ENCODE measurements at places on chromosomes 6 and 20.

DNA sequence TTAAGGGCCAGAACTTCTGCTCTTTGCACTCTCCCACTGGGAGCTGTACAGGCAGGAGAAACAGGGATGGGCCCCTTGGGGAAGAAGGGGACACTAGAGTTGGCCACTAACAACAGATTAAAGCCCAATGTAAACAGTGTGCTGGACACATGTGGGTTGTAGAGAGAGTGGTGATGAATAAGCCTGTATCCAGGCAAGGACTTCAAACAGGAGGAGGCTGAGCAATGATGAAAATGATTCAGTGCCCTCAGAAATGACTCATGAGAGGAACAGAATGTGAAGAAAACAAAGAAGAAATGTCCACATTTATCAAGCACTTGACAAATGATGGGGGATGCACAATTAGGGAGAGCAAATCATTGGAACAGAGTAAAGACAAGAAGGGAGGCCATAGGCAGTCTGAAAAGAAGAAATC lies 242.3 kb downstream of the TBX18 start:
- DNase-seq = no peak

- DNase-seq = no peak
These were observed 207.7 kb upstream of the DTNBP1 start for GRCh38 chr6:15870333-15871043.

DNA sequence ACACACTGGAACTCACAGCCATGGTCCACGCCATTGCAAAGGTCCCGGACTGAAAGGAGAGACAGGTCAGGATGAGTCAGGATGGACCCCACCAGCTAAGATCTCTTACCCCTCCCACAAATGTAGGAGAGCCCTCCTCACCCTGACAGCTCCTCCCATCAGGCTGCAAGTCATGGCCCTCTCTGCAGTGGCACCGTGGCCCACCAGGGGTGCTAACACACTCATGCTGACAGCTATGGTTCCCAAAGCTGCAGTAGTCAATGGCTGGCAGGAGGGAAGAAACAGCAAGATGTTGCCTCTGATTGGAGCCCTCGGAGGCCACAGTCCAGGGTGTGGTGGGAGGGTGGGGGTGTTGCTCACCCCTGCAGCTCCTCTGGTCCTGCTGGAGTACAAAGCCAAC lies 5.7 kb upstream of the RBPJL start:
- DNase-seq = no peak

GRCh38 chr6:85675030-85675819 lies 32.5 kb upstream of the SYNCRIP start:
- no peak for DNase-seq

DNA sequence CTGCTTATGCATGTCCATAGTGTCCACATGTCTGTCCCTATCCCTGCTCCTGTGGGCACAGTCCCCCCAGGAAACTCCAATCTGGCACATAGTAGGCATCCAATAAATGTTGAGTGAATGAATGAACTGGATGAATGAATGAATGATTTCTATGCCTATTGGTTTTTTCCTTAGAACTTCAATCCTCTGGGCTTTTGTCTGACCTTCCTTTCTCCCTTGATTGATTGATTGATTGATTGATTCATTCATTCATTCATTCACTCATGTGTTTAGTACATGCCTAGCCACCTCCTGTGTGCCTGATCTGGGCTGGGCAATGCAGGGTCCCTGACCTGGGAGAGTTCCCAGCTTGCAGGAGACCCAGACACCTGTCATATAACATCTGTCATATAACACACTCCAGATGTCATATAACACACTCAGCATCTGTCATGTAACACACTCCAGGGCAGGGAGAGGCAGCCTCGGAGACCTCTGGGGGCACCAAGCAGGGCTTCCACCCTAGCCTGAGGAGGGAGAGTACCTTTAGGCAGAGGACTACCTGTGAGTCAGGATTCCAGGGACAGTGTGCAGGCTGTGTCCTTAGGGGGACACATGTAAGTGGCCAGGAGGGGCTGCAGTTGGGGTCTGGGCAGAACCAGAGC lies 17.9 kb downstream of the VSTM2L start:
- DNase-seq = no peak

DNA sequence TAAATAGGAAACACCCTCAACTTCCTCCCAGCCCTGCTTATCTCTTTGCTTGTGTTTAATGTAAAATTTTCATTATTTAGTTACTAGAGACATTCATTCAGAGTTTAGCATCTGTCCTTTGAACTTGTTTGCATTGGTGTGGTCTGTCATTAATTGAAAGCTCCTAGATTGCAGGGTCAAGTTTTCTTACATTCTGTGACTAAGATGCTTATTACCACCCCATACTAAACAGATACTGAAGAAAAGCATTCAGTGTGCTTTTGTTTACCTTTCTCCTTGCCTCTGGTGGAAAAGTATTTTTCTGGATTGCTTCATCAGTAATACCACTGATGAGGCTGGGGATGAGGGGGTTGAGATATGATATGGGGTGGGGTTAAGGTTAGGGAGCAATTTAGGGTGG lies 199.0 kb downstream of the SAMD5 start:
- DNase-seq = no peak

DNA sequence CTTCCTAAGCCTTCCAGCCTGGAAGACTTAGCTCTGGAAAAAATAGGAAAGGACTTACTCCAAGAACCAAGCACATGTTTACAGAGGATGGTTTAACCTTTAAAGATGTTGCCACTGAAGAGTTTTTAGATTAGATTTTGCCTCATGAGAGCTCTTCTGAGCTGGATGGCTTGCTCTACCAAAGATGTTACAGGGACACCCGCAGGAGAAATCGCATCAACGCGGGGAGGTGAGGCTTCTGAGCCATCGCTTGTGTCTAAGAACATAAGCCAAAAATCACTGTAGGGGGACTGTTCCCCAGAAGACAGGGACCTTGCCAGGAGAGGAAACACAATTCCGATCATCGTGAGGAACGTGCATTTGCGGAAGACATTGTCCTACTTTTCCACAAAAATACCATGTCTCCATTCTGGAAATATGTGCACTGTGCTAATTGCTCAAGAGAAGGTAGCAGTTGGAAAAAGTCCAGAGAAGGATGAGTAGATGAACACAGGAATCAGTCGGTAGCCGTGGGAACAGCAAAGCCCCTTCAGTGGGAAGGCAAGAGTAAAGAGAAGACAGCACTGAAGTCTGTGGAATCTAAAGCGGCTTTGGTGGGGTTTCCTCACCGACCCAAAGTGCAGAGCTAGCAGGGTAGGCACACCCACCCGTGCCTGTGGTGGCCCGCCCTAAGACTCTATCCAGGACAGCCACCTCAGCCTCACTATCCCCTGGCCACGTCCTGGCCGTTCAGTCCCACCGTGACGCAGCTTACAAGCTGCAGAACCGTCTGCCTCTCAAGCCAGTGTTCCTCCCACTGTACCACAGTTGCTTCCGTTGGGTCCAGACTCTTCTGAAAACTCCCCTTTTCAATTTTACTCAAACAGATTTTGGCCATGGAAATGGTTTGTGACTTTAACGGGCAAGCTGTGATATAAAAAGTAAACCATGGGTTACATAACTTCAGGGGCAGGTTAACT lies 334.8 kb downstream of the NRN1 start:
- DNase-seq = no peak

DNA sequence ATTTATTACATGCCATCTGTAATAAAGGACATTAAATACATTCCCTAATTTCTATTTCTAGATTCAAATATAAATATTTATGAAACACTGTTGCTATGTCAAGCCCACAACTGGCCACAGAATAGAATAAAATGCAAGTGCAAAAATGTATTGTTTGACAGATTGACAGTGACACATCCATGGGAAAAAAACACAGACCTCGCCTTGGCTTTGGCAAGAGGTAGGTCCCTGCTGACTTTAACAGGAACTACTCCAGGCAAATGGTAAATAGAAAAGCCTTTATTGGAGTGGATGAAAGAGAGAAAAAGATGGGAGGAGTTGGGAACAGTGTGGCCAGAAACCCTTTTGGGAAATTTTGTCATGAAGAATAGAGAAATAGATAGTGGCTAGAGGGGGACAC lies 622.9 kb downstream of the UTRN start:
- DNase-seq = no peak

- DNase-seq = no peak
These were observed 230.7 kb downstream of the CBLN4 start for GRCh38 chr20:55774628-55775027.

DNA sequence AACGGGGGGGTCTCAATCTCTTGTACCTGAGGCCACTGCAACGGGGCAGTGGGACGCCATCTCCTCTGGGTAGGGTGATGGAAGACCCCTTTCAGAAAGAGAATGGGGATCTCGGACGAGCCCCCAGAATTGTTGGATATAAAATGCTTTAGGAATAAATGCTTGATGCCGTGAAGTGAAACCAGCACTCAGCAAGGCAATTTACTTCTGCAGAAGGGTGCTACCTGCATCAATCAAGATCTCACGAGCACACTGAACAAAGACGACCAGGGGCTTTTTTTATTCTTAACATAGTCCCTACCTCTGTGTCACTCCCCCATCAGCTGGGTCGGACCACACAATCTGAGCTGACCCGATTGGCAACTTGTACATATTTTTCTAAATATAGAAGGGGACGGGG lies 203.6 kb upstream of the TBX18 start:
- no peak for DNase-seq

DNA sequence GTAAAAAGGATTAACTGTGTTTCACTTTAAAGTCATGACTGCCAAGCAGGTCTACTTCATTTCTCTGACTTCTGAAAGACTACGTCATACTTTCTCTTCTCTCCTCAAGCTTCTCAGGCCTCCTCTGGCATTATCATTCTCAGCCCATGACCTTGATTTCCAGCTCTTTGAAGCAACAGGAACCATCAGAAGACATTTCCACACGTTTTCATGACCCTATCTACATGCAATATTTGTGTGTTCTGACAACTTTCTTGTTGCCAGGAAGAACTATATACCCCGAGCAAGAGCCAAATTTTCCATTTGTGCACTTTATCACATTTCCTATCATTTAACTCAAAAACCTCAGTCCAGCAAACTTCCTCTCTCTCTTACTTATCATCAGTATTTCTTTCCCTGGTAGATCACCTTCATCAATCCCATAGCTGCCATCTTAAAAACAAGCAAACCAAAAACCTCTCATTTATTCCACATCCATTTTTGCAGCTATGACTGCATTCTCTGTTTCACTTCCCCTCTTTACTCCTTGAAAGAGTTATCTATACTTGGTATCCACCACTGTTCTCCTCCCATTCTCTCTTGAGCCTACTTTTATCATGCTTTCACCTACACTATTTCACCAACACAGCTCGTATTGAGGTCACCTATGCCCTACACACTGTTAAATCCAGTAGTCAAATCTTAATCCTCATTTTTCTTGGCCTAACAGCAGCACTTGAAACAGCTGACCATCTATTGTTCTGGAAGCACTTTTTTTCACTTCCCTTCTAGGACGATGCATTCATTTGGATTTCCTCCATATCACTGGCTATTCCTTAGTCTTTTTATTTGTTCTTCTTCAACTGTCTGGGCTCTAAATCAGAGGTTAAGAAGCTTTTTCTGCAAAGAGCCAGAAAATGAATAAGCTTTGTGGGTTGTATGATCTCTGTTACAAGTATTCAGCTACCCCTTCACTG lies 47.1 kb downstream of the STX7 start:
- DNase-seq = no peak

- DNase-seq = no peak
These were observed 4.0 kb upstream of the CST1 start for GRCh38 chr20:23754731-23755130.

GRCh38 chr6:47197682-47198640 lies 111.7 kb downstream of the TNFRSF21 start:
- DNase-seq = no peak

DNA sequence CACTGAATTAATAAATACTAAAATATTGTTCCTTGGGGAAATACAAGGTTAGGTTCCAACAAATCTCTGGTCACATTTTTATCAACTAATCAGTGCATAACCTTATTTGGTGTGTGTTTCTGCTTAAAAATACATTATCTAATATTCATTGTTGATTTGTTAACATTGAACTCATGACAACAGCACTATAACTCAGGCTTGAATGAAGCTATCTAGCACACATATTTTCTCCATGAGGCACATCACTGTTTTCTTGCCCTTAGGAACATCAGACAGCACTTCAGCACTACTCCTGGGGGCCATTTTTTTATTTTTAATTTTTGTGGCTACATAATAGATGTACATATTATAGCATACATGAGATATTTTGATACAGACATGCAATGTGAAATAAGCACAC lies 277.2 kb upstream of the NT5E start:
- DNase-seq = no peak

DNA sequence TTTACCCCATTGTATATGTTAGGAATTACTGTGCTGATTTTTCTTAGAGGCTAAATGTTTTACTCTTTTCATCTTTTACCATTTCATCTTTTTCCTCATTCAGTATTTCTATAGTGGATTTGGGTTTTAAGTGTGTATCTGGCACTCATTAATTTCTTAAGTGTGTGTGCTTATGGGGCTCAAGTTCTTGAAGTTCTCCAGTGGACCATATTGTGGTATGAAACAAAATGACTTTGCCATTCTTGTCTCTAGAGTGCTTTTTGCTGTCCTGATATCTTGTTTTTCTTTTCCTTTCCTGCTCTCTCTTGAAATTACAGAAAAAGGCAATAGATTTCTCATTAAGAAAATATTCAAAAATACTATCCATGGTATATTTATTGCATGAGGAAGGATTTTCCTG lies 123.1 kb downstream of the ARID1B start:
- DNase-seq = no peak

DNA sequence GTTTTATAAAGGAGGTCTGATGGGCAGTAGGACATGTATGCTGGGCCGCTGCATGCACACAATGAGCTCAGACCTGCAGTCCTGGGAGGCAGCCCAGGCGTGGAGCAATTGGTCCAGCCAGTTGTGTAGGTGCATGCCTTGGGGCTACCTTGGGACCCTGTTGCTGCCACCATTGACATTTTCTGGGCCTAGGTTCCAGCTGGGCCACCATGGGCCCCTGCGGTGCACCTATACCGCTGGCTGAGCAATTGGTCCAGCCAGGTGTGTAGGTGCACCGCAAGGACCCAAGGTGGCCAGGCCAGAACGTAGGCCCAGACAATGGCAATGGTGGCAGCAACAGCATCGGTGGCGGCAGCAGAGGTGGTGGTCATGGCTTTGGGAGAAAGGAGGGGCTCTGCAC lies 143.9 kb downstream of the PXDC1 start:
- no peak for DNase-seq

DNA sequence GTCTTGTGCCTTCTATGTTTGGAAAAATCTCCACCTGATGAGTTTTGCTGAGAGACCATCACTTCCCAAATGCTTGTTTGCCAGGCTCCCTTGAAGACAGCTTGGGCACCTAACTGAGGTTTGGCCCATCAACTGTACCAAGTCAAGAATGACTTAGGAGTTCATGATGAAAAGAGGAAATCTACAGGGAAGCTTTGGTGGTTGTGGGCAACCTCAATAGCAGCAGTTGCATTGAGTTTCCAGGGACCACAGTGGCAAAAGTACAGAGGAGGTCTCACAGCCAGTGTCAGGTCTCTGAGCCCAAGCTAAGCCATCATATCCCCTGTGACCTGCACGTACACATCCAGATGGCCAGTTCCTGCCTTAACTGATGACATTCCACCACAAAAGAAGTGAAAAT lies 49.7 kb upstream of the PHACTR1 start:
- no peak for DNase-seq

- DNase-seq = no peak
These were observed 1085.6 kb downstream of the KIF16B start for GRCh38 chr20:15487682-15488081.

All from GF-D8 (cell line).